ENCODE measurements at places on chromosomes 1 and 21.

DNA sequence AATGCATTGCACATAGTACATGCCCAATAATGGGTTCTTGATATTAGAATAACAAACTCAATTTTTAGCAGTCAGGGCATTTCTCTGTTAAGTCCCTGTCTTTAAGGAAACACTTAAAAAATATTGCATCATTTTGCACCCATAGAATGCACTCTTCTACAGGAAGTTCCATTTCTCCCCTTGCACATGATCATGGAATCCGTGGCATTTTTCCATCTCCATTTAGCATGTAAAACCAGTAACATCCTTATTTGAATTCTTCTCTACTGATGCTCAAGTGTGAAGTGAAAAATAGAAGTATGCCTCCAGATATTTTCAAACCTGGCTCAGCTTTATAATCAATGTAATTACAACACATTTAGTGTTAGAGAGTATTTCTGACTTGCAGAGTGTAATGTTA lies 192.8 kb downstream of the RWDD3 start:
- DNase-seq, result no peak

GRCh38 chr1:92356956-92357355 lies 58.1 kb downstream of the RPAP2 start:
- no peak for DNase-seq

DNA sequence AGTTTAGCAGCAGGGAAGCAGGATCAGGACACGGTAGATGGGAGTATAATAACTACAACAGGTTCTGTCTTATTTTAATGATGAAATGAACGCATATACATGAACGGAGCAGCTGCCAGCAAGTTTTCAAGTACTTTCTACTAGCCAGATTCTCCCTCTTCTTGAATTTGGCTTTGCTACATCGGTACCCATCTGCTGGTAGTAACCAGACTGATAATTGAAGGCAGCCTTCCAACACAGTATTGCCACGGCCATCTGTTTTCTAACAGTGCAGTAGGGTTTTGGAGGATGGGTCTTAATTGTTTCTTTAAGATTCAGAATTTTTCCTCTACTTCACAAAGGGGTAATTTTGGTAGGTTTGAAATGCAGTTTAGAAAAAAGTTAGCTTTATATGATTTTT lies 33.4 kb downstream of the CENPF start:
- DNase-seq, result no peak

DNA sequence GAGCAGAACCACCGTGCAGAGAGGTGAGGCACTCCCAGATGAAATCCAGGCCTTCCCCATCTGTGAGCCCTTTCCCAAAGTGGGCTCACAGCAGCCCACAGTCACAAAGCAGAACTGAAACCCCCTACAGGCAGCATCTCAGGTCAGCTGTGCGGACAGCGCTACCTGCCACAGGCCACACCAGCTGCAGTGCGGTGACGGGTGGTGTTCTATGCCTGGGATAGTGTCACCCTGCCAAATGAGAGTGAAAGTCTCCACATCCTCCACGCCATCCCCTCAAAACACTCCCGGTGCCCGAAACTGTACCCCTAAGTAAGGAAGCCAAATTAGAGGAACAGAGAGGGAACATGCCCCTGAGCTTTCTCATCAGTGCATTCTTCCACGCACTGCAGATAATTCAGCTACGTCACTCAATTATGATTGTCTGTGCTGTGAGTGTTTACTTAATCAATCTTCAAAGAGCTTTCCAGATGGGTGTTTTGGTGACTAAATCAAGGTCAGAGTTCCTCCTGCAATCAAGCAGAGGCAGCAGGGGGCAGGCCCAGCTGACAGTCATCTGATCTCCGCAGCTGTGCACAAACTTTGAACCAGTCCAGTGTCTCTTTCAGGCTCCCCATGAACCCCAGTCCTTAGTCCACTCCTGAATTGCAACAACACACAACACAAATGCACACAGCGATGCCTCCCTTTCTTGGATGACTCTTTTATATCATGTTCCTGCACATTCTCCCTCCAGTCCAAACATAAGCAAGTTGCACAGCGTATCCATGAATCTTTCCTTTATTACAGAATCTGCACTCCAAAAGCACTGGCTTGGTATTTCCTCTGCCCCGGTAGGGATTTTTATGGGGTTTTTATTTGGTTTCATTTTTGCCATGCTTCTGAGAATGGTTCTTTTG lies 150.0 kb downstream of the TOMM20 start:
- no peak for DNase-seq

DNA sequence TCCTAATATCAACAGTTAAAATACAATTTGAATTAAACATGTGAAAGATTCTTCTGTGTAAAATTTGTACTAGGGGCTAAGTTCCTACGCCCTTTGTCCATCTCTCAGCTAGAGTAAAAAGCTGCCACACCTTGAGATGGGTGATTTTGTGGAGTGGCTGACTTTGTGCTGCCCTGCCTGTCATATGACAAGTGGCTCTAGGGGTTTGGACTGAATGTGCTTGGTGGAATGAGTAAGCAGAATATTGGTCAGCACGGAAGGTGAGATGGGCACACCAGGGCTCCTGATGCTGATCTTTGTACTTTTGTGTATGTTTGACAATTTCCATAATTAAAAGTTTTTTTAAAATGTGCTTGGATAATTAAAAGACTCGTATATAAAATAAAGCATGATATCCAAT lies 133.6 kb upstream of the SLC45A1 start:
- no peak for DNase-seq

- no peak for DNase-seq
These were observed 54.7 kb upstream of the SSBP3 start for GRCh38 chr1:54460861-54461387.

GRCh38 chr1:111802110-111802509 lies 46.4 kb downstream of the DDX20 start:
- DNase-seq, result no peak

GRCh38 chr1:160365325-160365724 lies 1.5 kb upstream of the NHLH1 start:
- no peak for DNase-seq

GRCh38 chr1:94012708-94013366 lies 103.6 kb upstream of the GCLM start:
- DNase-seq, result no peak

GRCh38 chr1:88224906-88225305 lies 459.2 kb upstream of the PKN2 start:
- no peak for DNase-seq

- DNase-seq, result no peak
These were observed 5.9 kb downstream of the RCSD1 start for GRCh38 chr1:167635941-167636340.

GRCh38 chr1:3235496-3235895 lies 166.5 kb downstream of the PRDM16 start:
- DNase-seq, result no peak

GRCh38 chr1:203507759-203508158 lies 13.8 kb downstream of the OPTC start:
- DNase-seq, result no peak

- no peak for DNase-seq
These were observed 12.6 kb upstream of the ARTN start for GRCh38 chr1:43921022-43921421.

- DNase-seq, result peak; percentile 41
These were observed 21.8 kb downstream of the DHRS3 start for GRCh38 chr1:12596007-12596821.

- peak; percentile 13 for DNase-seq
These were observed 1048.1 kb downstream of the BRINP3 start for GRCh38 chr1:189429610-189430009.

DNA sequence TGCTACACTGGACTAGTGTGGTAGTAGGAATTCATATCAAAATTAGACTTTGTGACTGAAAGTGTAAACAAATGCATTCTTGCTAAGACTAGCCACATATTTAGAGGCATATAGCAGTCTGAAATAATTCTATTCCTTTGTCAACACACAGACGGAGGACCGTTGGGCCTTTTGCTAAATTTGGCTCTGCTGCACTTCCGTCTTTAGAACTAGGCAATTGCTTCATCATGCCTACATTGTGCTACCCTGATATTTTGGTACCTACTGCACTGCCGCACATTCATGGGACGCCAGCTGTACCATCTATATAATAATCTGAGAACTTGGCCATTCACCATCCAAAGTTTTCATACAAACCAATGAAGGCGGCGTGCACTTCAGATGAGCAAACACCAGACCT lies 346.8 kb downstream of the KIF26B start:
- DNase-seq, result no peak

GRCh38 chr21:33162436-33162951 lies 67.2 kb upstream of the IFNAR2 start:
- DNase-seq, result no peak

GRCh38 chr1:162699366-162699765 lies 67.1 kb downstream of the DDR2 start:
- DNase-seq, result no peak

- no peak for DNase-seq
These were observed 395.6 kb downstream of the NPHP4 start for GRCh38 chr1:5596651-5597050.

- no peak for DNase-seq
These were observed 22.3 kb upstream of the CD53 start for GRCh38 chr1:110850627-110851026.

DNA sequence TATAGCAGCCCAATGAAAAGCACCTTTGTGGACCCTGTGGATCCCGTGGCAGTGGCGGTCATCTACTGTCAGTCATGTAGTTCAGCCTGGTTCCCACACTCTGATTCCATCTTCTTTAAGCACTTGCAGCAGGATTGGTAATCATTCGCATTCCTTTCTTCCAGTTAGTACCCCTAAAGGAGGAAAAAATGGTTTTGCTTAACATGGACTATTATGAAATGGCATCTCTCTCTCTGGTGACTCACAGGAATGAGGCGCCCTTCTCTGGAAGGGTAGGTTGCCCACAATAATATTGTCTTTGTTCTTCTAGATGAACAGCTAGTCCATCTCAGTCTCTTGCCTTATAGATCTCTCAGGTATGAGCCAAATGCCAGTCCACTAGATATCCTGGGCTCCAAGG lies 127.9 kb upstream of the MROH9 start:
- DNase-seq, result no peak

GRCh38 chr1:18121072-18121820 lies 13.6 kb downstream of the IGSF21 start:
- no peak for DNase-seq

DNA sequence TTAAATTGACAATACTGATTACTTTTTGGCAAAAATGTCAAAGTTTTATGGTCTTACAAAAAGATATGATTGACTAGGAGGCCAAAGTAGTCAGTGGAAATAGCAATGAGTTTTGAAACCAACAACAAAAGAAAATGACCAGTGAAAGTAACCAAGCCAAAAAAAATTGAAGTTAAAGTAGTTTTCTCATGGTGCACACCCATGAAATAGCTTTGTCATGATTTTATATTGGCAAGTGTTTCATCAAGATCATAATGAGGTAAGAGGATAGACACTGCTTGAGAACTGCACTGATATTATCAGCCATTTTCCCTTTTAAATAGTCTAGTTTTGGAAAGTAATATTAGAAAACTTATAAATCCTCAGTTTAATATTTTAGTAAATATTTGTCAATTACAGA lies 206.2 kb upstream of the ADAMTS5 start:
- no peak for DNase-seq

- DNase-seq, result no peak
These were observed 40.4 kb downstream of the EIF2B3 start for GRCh38 chr1:44945967-44946366.

- DNase-seq, result no peak
These were observed 16.4 kb downstream of the EPHA2 start for GRCh38 chr1:16139473-16139962.

- DNase-seq, result no peak
These were observed 10.9 kb downstream of the PRDX6 start for GRCh38 chr1:173488001-173488400.

Data from NCI-H1092 (cell line).